CD4-positive, CD25-positive, alpha-beta regulatory T cell (primary cell): ENCODE measurements at places on chromosomes 5 and 9.

DNA sequence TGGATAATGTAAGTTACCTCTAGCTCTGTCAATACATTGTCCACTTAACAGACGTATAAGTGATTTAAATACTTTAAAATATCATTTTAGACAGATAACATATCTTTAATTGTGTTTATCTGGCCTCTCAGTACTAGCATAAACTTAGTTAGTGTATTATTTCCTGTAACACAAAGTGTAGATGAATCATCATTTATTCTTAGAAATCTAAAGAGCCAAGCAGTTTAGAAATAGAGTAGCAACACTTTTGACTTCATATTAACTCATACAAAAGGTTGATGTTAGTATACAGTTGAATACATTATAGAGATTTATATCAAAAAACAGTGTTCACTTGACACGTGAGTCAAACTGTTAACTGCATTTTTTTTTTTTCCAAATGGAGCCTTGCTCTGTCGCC lies 18.0 kb downstream of the NCBP1 start:
- no peak for DNase-seq

DNA sequence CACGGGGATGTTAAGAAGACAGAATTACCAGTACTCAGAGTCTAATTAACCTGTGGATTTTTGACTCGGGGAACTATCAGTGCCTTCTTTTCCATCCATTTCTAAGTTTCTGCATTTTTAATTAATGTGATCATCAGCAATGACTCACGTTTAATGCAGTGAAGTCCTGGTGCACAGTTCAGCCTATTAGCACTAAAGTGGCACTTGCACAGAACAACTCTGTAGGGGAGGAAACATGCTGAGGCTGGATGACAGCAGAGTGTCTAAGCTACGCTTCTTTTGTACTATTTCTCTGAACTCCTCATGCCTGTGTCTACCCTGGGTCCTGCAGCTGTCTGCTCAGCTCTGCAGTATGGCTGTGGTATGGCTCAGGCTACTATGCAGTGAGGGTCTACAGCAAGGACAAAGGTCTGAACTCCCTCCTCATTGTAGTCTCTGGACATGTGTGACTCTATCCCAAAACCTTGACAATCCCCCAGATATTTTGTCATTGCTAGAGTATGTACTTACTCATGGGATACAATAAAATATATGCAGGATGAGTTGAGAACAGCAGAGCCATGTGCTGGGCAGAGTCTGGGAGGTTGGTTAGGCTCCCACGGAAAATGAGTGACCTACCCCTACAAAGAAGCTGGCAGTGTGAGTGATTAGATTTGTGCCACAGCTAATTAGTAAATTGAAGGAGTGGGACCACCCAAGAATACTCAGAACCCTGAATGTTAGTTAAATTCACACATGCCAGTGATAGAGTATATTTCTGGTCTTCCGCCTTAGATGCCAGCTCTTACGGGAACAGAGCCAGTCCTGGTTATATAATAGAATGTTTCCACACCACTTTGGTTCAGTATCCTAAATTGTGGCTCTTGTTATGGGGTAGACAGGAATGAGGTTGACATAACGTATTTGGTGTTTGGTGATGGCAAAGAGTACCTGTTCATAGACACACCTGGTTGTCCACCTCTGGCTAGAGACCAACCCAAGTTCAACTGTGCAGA lies 148.0 kb downstream of the GHR start:
- no peak for DNase-seq

DNA sequence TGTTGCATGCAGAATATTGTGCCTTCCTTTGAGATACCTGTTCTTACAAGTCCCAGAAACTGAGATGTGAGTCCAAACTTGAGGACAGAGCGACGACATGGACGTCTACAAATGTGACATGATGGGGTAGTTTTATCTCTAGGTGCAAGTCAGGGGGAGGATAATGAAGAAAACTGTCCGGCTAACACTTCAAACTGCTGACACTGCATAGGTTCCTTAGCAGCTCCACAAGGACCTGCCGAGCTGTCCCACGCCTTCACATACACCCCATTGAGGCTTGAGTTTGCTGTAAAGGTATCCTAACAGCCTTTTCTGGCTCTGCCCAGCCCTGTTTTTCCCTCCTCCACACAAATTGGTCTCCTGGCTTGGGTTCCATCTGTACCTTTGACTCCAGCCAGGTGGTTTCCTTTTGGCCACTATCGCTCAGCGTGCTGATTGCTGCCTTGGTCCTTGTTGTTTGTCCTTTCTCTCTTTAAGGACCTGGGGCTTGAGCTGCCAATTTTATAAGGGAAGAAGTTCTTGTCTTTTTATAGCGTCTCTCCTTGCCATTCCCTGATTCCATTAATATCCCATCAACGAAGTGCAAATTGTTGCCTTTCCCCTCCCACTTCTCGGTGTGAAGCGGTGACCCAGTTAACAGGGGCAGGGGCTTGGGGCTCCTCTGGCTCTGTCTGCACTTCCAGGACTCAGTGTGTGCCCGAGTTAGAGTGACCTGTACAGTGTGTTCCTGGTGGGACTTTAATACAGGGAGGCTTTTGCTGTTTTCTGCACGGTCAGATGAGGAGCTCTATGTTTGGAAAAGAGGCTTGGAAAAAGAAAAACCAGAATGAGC lies 100.3 kb downstream of the PCSK1 start:
- no peak for DNase-seq

- DNase-seq, result no peak
Observed at GRCh38 chr5:126515337-126515736, 79.7 kb downstream of the ALDH7A1 start.

DNA sequence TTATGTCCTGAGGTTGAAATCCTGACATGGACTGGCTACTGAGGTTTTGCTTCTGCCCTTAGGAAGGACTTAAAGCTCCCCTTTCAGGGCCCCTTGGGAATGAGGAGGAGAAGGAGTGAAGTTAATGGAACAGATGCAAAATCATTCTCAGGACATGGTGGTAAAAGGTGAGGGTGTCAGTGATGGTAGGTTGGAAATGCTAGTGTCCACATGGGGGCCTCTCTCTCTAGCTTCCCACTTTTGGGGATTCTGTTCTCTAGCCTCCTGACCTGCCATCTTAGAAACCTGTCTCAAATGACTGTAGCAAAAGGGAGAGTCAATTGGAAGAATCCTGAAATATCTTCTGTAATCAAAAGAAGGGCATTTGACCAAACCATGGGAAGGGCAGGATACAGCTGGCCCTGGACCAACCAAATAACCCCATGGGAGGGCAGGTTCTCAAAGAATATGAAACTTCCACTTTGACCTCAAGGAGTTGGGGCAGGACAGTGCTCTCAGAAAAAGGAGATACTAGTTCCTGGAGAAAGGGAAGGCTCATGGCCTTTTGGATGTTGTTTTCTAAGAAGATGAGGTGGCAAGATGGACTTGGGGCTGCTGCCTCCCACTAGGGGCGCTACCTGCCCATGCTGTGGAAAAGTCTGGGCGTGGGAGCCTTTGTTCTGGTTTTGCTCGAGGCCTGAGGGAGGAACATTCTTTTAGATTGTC lies 21.2 kb upstream of the MLANA start:
- DNase-seq, result peak; percentile 34

- no peak for DNase-seq
Observed at GRCh38 chr5:57650360-57651069, 167.9 kb upstream of the ACTBL2 start.

DNA sequence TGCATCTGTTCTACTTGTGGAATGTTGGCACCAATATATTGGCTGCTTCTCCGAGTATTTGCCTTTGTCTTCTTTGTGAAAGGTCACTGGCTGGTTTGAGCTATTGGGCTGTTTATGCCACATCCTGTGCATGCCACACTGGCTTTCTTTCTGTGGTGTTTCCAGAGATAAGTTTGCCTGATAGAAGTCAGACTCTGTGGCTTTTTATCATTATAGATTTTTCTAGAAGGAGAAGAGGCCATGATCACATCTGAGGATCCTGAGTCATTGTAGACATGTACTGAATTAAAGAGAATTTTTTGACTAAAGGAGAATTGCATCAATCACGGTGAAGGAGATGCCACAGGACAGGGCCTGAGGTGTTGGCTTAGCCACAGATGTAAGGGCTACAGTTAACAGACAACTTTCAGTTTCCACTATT lies 26.5 kb upstream of the CDKN2B start:
- DNase-seq, result no peak

DNA sequence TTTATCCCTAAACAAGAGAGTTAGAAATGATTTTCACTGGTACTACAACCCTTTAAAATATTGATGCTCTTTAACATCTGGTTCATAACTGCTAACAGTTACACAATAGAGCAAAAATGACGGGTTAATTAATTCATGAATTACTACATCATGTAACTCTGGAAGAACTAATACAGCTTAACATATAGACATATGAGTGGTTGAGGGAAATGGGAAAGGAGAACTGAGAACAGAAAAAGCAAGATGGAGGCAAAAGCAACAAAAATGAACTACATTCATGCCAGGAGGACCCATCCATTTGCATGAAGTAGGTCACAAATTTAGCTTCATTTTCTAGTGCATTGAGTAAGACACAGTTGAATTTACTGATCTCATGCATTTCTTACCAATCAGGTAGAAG lies 61.8 kb downstream of the C9 start:
- DNase-seq, result no peak

DNA sequence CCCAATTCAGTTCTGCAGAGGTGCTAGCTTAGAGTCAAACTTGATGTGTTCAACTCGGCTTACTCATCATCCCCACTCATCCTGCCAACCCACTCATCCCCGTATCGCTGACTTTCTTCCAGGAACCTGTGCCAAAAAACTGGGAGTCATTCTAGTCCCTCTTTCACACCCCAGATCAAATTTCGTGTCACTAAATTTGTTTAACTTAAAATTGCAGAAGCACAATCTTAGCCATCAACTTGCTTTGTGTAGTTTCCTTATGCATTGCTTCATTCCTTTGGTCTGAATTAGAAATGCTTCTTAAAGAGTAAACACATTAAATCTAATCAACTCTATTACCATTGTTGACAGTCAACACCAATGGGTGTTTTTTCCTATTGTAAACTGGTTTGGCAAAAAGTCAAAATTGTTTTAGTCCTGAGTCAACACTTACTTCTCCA lies 162.4 kb downstream of the TTC39B start:
- DNase-seq, result no peak
